ENCODE measurements at places on chromosomes 7 and 10.
A peak's percentile ranks its signal among the peaks of the same experiment; 100 is the strongest.

- no peak for DNase-seq
These were observed 1.2 kb downstream of the RSBN1L start for GRCh38 chr7:77697535-77697831.

GRCh38 chr10:20147684-20148083, 331.5 kb downstream of the PLXDC2 start:
- no peak for DNase-seq

- DNase-seq, result no peak
These were observed 19.4 kb upstream of the ADGRA1 start for GRCh38 chr10:133068111-133069032.

DNA sequence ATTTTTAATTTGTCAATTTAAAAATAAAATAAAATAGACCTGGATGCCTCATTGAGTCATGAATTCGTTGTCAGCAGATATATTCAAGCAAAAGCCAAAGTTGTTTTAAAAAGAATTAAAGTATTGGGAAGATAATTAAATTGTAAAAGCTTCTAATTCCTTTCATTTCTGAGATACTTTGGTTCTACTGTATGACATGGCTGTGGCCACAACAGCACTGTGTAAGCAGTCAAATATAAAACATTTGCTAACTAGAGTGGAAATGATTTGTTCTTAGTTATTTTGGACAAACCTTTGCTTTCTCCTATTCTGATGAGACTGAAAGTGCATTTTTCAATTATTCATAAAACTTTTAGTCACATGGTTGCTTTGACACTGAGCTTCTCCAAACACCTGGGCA, 143.6 kb upstream of the FAM13C start:
- DNase-seq, result no peak

GRCh38 chr7:48089046-48090003, at the start of gene UPP1:
Gene UPP1 (plus strand): TSS chr7:48089265. CDS start chr7:48094784, 5,519 bp downstream.
- DNase-seq, result peak; percentile 72

DNA sequence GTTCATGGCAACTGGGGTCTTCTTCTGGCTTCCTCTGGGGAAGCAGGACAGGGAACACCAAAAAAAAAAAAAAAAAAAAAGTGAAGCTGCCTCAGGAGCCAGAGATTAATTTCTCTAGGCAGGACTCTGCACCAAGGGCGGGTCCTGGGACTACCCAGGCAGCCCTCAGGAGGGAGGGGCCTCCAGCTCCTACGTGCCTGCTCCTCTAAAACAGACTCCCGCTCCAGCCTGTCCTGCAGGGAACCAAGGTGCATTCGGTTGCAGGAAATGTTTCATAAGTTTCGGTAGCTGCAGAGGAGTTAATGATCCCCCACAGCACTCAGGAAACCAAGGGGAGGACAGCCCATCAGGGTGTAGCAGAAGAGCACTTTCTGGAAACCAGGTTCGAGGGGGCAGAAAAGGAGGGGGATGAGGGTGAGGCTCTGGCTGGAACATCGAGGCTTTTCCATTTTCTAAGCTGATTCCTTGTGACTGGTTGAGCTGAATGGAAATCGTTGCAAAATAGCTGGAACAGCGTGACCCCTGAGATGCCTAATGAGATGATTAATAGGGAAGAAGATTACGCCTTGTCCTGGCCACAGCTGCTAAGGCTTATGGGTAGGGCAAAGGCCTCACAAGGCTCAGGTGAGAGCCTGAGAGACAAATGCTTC, 84.2 kb downstream of the STRA8 start:
- no peak for DNase-seq

GRCh38 chr7:80781561-80781979, 137.3 kb downstream of the SEMA3C start:
- DNase-seq, result no peak

DNA sequence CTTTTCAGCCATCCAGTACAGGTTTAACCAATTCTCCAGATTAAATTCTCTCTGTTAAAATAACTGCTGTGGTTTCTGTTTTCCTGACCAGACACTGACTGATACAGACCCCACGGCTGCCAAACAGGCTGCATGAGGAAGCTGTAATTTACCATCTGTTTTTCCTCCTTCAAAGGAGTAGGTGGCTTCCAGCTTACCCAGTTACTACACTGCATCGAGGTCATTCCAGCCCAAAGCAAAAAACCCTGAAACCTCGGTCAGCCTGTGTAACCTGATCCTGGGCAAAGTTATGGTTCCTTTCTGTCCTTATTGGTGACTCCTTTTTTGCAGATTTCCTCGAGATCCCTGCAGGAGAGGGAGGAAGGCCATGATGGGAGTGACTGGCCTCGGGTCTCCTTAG, 27.9 kb upstream of the LOXL4 start:
- no peak for DNase-seq

GRCh38 chr10:5650664-5651387, 15.6 kb downstream of the ASB13 start:
- no peak for DNase-seq

GRCh38 chr7:159023746-159024145, 120.9 kb downstream of the VIPR2 start:
- DNase-seq, result no peak

GRCh38 chr10:47076949-47077361, 165.7 kb downstream of the PTPN20 start:
- DNase-seq, result no peak

GRCh38 chr7:94258418-94259300, 136.0 kb upstream of the COL1A2 start:
- no peak for DNase-seq

DNA sequence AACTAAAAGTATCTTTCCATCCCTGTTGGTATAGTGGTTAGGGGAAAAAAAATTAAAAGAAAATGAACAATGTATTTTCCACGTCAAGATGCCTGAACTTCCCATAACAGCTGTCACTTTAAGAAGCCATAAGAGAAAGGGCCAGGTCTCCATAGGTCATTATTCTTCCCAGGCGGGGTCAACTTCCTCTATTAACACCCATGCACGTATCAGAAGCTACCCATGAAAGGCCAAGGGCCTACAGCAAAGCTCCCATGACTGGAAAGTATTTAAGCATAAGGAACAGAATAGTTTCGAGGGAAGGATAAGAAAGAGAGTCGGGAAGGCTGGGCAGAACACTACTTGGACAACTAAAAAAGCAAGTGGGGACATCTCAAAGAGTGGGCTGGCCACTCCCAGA, 40.1 kb downstream of the RBM28 start:
- no peak for DNase-seq

GRCh38 chr7:70645876-70646351, 486.0 kb upstream of the GALNT17 start:
- DNase-seq, result no peak

GRCh38 chr7:141074997-141075396, 1.1 kb downstream of the TMEM178B start:
- no peak for DNase-seq

DNA sequence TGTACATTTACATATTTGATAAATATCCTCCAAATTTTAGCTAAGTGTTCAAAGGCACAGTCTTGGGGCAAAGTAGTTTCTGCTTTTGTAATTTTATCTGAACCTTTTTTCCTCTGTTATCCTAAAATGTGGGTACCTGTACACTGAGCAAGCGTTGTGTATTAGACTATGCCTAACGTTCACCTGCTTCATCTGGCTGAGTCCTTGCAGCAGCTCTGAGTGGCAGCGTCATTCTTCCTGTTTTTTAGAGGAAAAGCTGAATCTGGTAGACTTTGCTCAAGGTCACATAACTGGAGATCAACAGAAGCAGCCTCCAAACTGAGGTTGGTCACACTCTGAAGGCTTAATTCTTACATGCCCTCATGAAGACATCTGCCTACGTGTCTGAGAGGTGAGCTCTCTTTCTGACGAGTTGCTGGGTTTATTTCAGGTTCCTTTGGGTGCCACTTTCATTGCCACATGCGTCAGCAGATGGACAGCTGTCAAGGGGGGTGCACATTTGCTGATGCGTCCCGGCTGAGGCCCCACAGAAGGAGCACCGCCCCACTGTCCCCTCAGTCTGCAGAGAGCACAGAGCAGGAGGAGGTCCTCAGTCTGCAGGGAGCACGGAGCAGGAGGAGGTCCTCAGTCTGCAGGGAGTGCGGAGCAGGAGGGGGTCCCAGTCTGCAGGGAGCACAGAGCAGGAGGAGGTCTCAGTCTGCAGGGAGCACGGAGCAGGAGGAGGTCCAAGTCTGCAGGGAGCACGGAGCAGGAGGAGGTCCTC, 406.5 kb upstream of the SHH start:
- DNase-seq, result no peak

DNA sequence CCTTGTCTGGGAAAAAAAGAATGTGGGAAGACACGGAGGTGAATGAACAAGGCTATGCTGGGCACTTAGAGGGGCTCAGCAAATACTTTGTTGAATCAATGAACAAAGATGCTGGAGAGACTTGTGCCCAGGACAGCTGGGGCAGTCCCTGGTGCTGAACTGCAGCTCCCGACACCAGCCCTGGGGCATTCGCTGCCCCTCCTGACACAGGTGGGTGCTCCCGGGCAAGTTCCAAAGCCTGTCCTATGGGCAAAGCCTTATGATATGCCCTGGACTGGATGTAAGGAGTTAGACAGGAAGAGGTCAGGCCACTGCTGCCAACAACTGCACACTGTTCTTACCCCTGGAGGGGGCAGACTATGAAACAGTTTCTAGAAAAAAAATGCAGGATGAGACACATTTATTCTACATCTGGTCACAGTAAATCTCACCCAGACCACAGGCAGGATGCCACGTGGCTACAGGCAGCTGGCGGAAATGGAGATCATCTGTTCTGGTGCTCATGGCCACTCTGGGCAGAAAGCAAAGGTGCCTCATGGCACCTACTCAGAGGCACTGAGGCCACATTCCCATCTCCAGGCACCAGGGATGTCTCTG, 21.9 kb upstream of the FRAT2 start:
- no peak for DNase-seq

- DNase-seq, result no peak
These were observed 58.6 kb upstream of the COL13A1 start for GRCh38 chr10:69742928-69743602.

- DNase-seq, result no peak
These were observed 8.0 kb downstream of the AKR1B10 start for GRCh38 chr7:134535272-134535918.

DNA sequence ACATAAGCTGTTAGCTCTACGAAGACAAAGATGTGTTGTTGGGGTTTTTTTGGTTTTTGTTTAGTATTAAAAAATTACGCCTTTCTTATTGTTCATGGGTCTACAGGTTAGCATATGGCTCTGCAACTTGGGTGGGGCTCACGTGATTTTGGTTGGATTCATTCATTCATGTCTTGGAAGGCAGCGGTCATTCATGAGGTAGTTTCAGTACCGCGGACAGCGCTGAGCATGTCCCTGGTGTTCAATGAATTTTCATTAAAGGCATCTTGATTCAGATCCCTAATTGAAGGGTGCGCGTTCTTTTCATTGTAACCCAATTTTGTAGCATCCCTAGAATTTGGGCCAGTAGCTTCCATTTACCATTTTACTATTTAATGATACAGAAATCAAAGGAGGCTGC, 42.9 kb upstream of the TCERG1L start:
- DNase-seq, result no peak

GRCh38 chr10:110208614-110209453, 1.4 kb downstream of the MXI1 start:
- DNase-seq, result no peak

DNA sequence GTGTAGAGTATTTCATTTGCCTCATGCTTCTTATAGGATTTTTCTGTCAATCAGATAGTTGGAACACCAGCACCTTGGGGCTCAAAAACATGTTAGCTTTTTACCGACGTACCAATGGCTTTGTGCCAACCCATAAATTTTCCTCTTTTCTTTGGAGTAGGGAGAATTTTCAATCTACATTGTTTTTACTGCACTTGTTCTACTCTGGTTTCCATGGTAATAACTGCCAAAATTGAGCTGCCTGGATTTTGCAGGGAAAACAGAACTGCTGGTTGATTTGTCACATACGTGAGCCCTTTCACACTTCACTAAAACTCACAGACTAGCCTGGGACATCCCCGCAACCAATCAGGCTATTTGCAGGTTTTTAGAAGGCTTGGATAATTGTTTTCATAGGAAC, 189.7 kb downstream of the ARHGAP21 start:
- DNase-seq, result no peak

DNA sequence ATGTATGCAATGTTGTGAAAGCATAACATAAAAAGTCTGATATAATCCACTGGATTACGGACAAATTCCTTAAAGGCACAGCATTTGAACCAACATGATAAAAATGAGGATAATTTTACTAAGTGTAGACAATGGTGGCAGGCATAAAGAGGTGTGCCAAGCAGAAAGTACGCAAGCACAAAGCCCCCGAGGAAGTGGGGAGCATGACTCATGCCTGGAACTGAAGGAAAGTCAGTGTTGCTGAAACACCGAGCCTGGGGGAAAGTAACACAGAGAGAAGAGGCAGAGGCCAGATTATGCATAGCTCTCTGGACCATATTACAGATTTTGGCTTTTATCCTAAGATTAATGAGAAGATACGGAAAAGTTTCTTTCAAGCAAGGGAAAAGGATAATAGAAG, 490.0 kb upstream of the PHF14 start:
- no peak for DNase-seq

DNA sequence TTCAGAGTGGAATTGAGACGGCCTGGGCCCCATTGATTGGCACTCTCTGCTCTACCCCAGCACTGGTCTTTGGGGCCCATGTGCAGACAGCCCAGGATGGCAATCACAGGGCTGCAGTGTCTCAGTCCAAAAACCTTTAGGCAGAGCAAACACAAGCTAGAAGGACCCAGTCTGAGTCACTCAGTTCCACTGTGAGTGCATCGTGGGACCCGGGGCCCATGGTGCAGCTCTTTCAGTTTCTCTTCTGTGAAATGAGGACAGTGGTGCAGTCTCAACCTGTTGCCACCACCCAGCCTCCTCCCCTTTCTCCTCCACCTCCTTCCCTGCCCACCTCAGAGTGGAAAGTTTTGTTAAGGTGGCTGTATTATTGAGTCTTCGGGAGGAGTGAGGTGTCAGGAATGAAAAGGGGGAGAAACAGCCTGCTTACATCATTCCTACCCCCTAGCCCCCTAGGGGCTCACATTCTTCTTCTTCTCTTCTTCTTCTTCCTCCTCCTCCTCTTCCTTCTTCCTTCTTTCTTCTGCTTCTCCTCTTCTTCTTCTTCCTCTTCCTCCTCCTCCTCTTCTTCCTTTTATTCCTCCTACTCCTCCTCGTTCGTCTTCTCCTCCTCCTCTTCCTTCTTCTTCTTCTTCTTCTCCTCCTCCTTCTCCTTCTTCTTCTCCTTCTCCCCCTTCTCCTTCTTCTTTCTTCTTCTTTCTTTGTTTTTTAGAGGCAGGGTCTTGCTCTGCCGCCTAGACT, 19.5 kb upstream of the CARD11 start:
- DNase-seq, result peak; percentile 65

DNA sequence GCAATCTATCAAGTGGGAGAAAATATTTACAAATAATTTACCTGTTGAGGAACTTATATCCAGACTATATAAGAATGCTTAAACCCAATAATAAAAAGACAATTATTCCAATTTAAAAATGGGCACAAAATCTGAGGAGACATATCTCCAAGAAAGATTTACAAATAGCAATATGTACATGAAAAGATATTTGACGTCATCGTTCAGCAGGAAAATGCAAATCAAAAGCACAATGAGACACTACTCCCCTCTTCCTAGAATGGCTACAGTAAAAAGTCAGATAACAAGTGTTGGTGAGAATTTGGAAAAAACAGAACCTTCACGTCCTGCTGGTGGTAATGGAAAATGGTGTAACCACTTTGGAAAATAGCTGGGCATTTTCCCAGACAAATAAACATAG, 457.0 kb downstream of the DPP6 start:
- no peak for DNase-seq

All from stimulated activated CD4-positive, alpha-beta T cell treated with anti-CD3 and anti-CD28 coated beads, Interleukin-15, amount 100 ng/mL, for 1 hour (primary cell).